Uterus (tissue), 4 donors: ENCODE measurements at places on chromosomes 6 and 20.

GRCh38 chr6:125013938-125014660 is 51.9 kb downstream of the RNF217 start:
- DNase-seq: no peak

- no peak for DNase-seq
These were observed 3.2 kb downstream of the GNAS start for GRCh38 chr20:58855506-58856389.

GRCh38 chr6:45377043-45377553 is 636 bp downstream of the SUPT3H start:
- no peak for DNase-seq

- DNase-seq: no peak
These were observed 10.2 kb downstream of the DLL1 start for GRCh38 chr6:170280689-170281045.

DNA sequence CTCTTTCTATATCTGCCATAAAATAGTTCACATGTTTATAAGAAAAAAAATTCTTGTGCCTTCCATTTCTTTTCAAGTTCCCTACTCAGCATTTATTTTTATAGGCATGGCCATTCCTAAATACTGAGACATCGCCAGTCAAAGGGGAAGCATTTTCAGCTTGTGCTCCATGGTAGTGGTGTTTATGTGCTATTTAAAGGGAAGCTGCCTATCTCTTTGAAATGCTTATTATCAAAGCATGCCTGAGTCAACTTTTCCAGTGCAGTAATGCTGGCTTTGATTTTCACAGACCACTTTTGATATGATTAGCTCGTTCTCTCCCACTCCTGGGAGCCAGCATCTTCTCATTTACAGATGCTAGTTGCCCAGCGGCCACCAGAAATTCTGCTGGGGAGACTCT is 124.1 kb upstream of the RIN2 start:
- no peak for DNase-seq
